ENCODE measurements at places on chromosomes 11 and 22.

DNA sequence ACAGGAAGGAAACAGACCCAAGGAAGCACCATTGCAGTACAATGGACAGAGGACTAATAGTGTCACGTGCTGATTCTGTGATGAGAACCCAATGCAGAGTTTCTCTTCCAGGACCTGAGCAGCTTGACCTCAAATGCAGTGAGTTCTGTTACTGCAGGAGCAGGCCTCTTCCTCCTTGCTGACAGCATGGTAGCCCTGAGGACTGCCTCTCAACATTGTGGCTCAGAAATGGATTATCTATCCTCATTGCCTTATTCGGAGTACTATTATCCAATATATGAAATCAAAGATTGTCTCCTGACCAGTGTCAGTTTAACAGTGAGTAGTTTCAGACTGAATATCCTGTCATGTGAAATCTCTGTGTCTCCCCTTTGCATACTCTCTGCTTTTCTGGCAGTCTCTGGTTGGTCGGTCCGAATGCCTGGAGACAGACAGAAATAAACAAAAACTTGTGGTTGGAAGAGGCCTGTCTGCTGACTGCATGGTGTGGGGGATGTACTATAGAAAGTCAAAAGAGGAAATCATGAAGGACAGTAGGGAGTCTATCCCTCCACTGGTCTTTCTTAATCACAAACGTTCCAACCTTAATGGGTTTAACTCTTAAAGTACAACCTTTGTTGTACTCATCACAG, 6.9 kb upstream of the MS4A14 start:
- DNase-seq: no peak

GRCh38 chr11:68532727-68533369, 72.3 kb downstream of the PPP6R3 start:
- no peak for DNase-seq

GRCh38 chr22:37684803-37685615, 1.1 kb upstream of the NOL12 start:
- no peak for DNase-seq

- DNase-seq: no peak
Measured at GRCh38 chr11:3865388-3866193, 10.1 kb downstream of the STIM1 start.

GRCh38 chr11:115869780-115870431, 365.7 kb upstream of the CADM1 start:
- DNase-seq: peak; percentile 58
